ENCODE measurements at places on chromosomes 2 and 18.

DNA sequence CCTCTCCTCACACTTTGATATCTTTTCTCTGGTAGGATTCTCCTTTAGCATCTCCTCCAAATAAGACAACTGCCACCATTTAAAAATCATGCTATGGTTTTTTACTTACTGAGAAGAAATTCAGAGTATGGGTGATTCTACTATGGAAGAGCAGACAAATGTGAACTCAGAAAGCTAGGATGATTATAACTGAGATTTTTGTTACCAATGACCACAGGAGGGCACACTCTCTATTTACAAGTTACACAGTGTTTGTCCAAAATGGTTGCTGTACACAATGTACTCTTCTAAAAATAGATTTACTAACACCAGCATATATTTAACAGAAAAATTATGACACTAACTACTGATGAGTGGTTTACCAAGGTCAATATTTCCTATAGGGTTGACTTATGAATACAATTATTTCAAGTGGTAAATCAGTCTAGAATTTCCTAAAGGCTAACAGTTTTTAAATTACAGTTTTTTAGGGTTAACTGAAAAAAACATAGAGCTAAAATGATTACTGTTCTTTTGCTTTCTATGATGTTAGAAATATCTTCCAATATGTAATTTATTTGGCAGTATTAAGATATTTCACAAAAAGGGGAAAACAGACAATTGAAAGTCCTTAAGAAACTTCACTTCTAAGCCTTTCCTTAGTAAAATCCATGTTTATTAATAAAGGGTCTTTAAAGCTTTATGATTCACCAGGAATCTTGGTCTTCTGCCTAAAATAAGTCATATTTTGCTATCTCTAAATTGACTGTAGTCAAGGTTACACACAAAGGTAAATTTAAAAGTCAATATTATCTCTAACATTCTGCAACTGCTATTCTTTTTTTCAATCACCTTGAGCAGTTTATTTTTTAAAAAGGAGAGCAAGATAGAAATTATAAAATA is 57.2 kb downstream of the MAP4K3 start:
- peak; percentile 43 for DNase-seq

GRCh38 chr2:165185633-165186032 is 18.2 kb downstream of the SCN3A start:
- no peak for DNase-seq

GRCh38 chr2:120510751-120511395 is 164.9 kb downstream of the INHBB start:
- DNase-seq = no peak

GRCh38 chr2:189821953-189822748 is 37.9 kb downstream of the PMS1 start:
- DNase-seq = peak; percentile 39

- DNase-seq = no peak
Observed at GRCh38 chr2:138321458-138321857, 180.1 kb upstream of the SPOPL start.

- no peak for DNase-seq
Observed at GRCh38 chr2:237754626-237755248, 43.8 kb upstream of the RBM44 start.

DNA sequence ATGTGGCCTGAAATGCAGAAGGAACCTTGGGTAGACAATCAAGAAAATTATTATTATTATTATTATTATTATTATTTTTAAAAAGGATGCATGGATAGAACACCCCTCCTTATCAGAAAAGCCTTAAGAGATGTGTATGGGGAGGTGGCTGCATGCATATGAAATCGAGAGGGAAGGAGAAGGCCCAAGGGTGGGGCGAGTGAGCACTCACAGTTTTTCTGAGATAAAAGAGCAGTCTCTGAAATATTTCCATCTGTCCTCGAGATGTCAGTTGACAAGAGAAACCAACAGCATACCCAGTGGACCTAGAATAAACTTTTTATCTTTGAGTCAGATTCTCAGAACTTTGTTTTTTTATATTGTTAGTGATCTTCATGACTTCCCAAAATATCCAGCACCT is 282.9 kb downstream of the GPD2 start:
- no peak for DNase-seq

DNA sequence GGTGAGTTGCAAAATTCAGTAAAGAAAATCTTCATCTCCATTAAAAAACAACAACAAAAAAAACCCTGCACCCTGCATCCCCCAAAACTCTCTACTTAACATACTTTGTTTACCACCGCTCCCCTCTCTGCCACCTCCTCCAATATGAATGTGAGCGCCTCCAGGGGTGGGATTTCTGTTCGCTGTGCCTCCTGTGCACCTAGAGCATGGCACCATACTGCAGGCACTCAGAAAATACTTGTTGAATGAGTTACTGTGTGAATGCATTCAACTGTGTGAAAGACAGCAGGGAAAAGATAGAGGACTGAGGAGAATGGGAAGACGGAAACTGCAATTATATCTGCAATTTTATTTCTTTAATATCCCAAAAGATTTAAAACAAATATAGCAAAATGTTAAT is 4.5 kb downstream of the CEBPZ start:
- no peak for DNase-seq

- DNase-seq = no peak
Observed at GRCh38 chr2:227748079-227748478, 2.4 kb downstream of the SCYGR8 start.

GRCh38 chr2:163182764-163183354 is 344.3 kb upstream of the KCNH7 start:
- DNase-seq = no peak

DNA sequence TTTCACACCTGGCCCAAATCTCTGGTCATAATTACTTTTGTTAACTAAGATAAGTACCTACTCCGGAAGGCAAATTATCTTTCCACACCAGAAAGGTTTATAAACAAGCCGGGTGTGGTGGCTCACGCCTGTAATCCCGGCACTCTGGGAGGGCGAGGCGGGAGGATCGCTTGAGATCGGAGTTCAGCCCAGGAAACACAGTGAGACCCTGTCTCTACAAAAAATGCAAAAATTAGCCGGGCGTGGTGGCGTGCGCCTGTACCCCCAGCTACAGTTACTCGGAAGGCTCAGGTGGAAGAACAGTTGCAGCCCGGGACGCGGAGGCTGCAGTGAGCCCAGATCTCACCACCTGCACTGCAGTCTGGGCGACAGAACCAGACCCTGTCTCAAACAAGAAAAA is 2.1 kb downstream of the PUM2 start:
- DNase-seq = no peak

DNA sequence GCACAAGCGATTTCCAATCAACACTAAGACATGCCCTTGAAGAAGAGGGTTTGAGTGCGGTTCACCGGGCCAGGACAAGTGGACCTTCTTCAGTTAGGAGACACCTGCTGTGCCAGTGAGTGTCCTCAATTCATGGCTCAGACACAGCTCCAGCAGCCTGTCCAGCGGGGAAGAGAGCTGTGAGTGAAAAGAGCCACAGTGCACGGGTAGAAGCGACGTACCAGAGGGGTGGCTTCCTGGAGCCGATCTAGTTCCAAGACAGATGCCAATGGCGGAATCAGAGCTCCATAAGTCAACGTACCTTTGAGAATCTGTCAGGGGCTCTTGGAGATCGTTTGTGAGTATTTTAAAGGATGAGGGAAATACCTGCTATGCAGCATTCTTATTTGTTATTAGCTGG is 119.9 kb upstream of the SALL3 start:
- DNase-seq = no peak
